ENCODE measurements at places on chromosomes 11 and 22. TPM values are rescaled to one million over a fixed set of nuclear protein-coding genes. Genes with fewer than 3 reads are reported as not detected.

Gene ZNF195
- total RNA-seq = 26.8 TPM

DNA sequence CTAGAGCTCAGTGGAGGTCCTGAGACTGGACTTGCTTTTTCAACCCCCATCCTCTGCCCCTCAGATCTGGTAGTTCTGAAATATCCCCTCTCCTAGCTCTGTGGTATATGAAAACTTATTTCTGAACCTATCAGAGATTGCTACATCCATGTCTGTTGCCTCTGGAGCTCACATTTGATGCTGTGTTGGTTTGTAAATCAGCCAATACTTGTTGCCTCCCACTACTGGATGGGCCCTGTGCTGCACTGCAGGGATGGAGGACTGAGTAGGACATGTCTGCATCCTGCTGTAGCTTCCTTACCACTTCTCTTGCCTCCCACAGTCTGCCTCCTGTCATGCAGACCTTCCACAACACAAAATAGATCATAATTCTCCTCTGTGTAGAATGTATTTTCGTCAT is 5.2 kb downstream of the OLFML1 start:
- no peak for DNase-seq
- H3K27me3 ChIP-seq = no peaks in the 10 kb centered on the region

Gene DEUP1
- total RNA-seq = 0.33 TPM

Gene TECTA
- total RNA-seq = 0.19 TPM

DNA sequence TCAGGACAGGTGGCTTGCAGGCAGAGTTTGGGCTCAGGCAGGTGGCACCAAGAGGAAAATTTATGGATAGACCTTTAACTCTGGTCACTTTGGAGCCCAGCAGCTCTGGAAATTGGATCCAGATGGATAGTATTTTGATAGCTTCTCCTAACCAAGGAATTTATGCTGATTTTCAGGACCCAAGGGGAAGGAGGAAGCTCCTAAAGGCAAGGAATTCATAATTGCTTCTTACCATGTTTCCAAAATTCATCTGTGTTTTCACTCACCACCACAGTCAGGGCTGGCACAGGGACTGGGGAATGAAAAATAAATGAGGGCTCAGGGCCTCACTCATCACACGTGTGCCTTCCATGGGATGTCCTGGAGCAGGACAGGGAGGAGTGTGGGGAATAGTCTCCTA is 317.8 kb downstream of the ST3GAL4 start:
- no peaks in the 10 kb centered on the region for H3K4me1 ChIP-seq
- H3K27me3 ChIP-seq = no peaks in the 10 kb centered on the region
- no peak for DNase-seq
- no peak overlapping the region for H3K27ac ChIP-seq

- peaks cover 21% of the 10 kb centered on the region for H3K27me3 ChIP-seq
- no peaks in the 10 kb centered on the region for H3K4me1 ChIP-seq
- no peak overlapping the region for H3K27ac ChIP-seq
- H3K36me3 ChIP-seq = no peaks in the 10 kb centered on the region
- DNase-seq = no peak
- no peak overlapping the region for H3K4me3 ChIP-seq
Measured at GRCh38 chr11:120523196-120523595, 11.6 kb downstream of the GRIK4 start.

DNA sequence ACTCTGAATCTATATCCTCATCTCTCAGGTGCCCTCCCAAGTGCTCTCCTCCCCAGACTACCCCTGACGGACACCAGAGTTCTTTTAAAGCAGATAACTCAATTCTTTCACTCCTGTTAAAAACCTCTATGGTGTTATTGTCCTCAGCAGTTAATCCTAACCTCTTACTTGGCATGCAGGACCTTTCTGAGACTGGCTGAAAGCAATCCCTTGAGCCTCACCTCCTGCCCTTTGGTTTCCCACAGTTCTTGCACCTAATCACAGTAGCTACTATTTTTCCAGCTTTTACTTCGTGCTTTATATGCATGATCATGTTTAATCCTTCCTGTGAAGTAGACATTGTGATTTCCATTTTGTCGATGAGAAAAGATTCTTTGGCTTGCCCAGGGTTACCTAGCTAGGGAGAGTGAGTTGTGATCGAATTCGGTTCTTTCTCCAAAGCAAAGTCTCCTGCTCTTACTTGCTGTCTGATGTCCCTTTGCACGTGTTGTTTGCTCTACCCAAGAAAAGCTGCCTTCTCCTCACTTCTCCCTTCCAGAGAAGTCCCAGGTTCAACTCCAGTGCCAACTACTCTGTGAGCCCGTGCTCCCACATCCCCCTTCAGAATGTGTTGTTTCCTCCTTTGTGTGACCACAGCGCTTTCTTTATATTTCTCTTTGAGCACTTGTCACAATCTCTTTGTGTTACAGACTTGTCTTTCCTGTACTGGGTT is 2.1 kb downstream of the UBE2L3 start:
- peak; percentile 41 for DNase-seq
- peaks cover 18% of the 10 kb centered on the region for H3K4me1 ChIP-seq
- peak overlapping the region; percentile 9 for H3K4me3 ChIP-seq

DNA sequence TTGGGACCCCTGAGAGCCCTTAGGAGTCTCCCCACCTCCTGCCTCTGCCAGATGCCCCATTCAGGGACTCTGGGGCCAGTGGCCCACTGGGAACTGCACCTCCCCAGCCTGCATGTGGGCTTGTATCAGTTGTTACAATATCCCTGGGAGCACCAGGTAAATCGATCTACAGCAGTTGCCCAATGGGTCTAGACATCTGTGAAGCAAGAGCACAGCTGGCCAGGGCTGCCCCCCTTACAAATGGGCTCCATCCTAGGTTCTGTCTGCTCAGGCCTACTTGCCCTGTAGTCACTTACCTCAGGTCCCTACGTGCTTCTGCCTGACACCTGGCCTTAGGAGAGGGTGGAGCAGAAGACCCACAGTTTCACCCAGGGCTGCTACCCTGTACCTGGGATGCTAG is 62.7 kb downstream of the HIRA start:
- H3K36me3 ChIP-seq = peaks cover 58% of the 10 kb centered on the region
- H3K27ac ChIP-seq = no peak overlapping the region
- no peak for DNase-seq
- H3K4me3 ChIP-seq = no peak overlapping the region
- H3K27me3 ChIP-seq = no peaks in the 10 kb centered on the region
- H3K4me1 ChIP-seq = no peaks in the 10 kb centered on the region

- H3K27ac ChIP-seq = no peak overlapping the region
- no peak for DNase-seq
- H3K4me1 ChIP-seq = no peaks in the 10 kb centered on the region
- H3K4me3 ChIP-seq = no peak overlapping the region
- no peaks in the 10 kb centered on the region for H3K27me3 ChIP-seq
Measured at GRCh38 chr11:15195454-15196200, 80.9 kb downstream of the INSC start.

Gene OR8D2
- total RNA-seq = not detected

GRCh38 chr11:2929531-2929949 is 320 bp upstream of the PHLDA2 start:
- H3K27me3 ChIP-seq = peaks cover 53% of the 10 kb centered on the region
- H3K4me1 ChIP-seq = peaks cover 13% of the 10 kb centered on the region
- H3K4me3 ChIP-seq = no peak overlapping the region

All from thymus (tissue), 14 donors.